ENCODE measurements at places on chromosomes 13 and 19. TPM values are rescaled to one million over a fixed set of nuclear protein-coding genes. Genes with fewer than 3 reads are reported as not detected.

Gene SPIB
- 0.05 TPM for polyA plus RNA-seq

- H3K36me3 ChIP-seq: no peaks in the 10 kb centered on the region
- H3K4me1 ChIP-seq: no peaks in the 10 kb centered on the region
- no peak for DNase-seq
- H3K27ac ChIP-seq: no peak overlapping the region
Measured at GRCh38 chr13:29688193-29688592, 92.7 kb upstream of the SLC7A1 start.

DNA sequence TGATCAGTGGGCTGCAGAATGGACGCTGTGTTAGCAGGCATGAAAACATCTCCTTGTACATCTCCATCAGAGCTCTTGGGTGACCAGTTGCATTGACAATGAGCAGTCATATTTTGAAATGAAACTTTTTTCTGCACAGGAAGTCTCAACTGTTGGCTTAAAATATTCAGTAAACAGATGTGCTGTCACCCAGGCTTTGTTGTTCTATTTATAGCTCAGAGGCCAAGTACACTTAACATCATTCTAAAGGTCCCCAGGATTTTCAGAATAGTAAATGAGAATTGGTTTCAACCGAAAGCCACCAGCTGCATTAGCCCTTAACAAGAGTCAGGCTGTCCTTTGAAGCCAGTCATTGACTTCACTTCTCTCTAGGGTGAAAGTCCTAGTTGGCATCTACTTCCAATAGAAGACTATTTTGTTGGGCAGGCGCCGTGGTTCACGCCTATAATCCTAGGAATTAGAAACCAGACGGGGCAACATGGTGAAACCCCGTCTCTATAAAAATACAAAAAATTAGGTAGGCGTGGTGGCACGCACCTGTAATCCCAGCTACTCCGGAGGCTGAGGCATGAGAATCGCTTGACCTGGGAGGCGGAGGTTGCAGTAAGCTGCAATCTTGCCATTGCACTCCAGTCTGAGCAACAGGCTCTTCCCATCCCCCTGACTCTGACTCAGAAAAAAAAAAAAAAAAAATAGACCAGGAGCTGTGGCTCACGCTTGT lies 7.9 kb upstream of the PDE4A start:
- H3K27me3 ChIP-seq: peaks cover 2% of the 10 kb centered on the region
- H3K27ac ChIP-seq: no peak overlapping the region
- H3K4me3 ChIP-seq: no peak overlapping the region
- H3K4me1 ChIP-seq: peaks cover 13% of the 10 kb centered on the region
- no peak for DNase-seq
- no peaks in the 10 kb centered on the region for H3K36me3 ChIP-seq

Gene PSG11
- polyA plus RNA-seq: not detected

- H3K4me3 ChIP-seq: no peak overlapping the region
- H3K27ac ChIP-seq: no peak overlapping the region
- no peaks in the 10 kb centered on the region for H3K36me3 ChIP-seq
- DNase-seq: no peak
- no peaks in the 10 kb centered on the region for H3K27me3 ChIP-seq
Measured at GRCh38 chr13:66780814-66781213, 449.3 kb downstream of the PCDH9 start.

DNA sequence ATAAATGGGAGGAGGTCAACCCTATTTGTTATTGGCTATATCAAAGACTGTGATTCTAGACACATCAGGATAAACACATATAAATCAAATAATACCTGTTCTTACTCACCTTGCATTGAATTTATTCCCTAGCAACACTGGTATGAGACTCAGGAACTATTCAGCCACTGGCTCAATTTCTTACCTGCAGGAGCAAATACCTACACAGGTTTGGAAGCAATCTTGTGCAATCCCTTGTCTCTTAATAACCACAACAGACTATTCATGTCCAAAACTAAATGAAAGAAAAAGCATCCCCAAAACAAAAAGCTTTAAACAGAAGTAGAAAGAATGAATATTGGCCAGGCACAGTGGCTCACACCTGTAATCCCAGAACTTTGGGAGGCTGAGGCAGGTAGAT lies 55.5 kb downstream of the TBC1D4 start:
- peaks cover 57% of the 10 kb centered on the region for H3K4me1 ChIP-seq
- no peaks in the 10 kb centered on the region for H3K27me3 ChIP-seq
- no peak for DNase-seq
- no peak overlapping the region for H3K27ac ChIP-seq

- H3K27ac ChIP-seq: no peak overlapping the region
- H3K4me1 ChIP-seq: no peaks in the 10 kb centered on the region
- no peaks in the 10 kb centered on the region for H3K27me3 ChIP-seq
- H3K4me3 ChIP-seq: no peak overlapping the region
- H3K36me3 ChIP-seq: no peaks in the 10 kb centered on the region
- no peak for DNase-seq
Measured at GRCh38 chr13:80850771-80851170, 509.8 kb upstream of the SPRY2 start.

Gene CYP4F11
- polyA plus RNA-seq: 0.08 TPM

GRCh38 chr19:54096617-54097106 lies 3.9 kb downstream of the OSCAR start:
- H3K27ac ChIP-seq: no peak overlapping the region
- no peaks in the 10 kb centered on the region for H3K36me3 ChIP-seq
- no peak for DNase-seq
- H3K4me3 ChIP-seq: peak overlapping the region; percentile 18
- H3K4me1 ChIP-seq: no peaks in the 10 kb centered on the region

GRCh38 chr19:43936188-43936587 lies 1.1 kb upstream of the ZNF45 start:
- no peak overlapping the region for H3K27ac ChIP-seq
- peaks cover 14% of the 10 kb centered on the region for H3K4me1 ChIP-seq
- DNase-seq: no peak

Gene GARIN5A
- polyA plus RNA-seq: 1.3 TPM

DNA sequence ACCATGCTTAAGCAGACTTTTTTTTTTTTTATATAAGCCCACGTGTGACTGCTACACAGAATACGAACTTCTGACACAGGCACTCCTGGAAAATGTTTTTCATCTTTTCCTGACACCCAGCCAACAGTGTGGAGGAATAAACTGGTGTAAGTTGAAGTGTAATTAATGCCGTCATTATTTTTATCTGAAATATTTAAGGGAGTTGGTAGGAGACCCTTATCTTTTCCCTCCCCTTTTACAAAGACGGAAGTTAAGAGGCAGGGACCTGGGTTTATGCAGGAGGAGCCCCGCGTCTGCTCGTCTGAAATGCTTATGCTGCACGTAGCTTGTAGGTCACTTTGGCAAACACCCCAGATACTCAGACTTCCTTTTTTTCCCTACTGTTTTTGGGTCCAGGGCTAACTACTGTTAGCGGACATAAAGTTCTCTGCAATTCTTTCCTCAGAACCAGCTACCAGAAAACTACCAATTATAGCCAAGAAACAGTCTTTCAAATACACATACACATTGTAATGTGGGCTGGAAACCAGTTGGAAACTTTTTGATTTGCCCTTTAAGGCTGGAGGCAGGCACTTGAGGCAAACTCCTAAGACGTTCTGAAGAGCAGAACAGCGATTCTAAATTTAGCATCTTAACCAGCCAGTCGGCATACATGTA lies 50.8 kb downstream of the EFNB2 start:
- no peak for DNase-seq
- H3K4me3 ChIP-seq: peak overlapping the region; percentile 44
- peaks cover 21% of the 10 kb centered on the region for H3K4me1 ChIP-seq
- H3K36me3 ChIP-seq: no peaks in the 10 kb centered on the region
- no peaks in the 10 kb centered on the region for H3K27me3 ChIP-seq

GRCh38 chr13:38900188-38900587 lies 90.4 kb downstream of the STOML3 start:
- H3K36me3 ChIP-seq: no peaks in the 10 kb centered on the region
- H3K4me3 ChIP-seq: no peak overlapping the region
- no peak for DNase-seq
- H3K27me3 ChIP-seq: no peaks in the 10 kb centered on the region
- no peak overlapping the region for H3K27ac ChIP-seq

DNA sequence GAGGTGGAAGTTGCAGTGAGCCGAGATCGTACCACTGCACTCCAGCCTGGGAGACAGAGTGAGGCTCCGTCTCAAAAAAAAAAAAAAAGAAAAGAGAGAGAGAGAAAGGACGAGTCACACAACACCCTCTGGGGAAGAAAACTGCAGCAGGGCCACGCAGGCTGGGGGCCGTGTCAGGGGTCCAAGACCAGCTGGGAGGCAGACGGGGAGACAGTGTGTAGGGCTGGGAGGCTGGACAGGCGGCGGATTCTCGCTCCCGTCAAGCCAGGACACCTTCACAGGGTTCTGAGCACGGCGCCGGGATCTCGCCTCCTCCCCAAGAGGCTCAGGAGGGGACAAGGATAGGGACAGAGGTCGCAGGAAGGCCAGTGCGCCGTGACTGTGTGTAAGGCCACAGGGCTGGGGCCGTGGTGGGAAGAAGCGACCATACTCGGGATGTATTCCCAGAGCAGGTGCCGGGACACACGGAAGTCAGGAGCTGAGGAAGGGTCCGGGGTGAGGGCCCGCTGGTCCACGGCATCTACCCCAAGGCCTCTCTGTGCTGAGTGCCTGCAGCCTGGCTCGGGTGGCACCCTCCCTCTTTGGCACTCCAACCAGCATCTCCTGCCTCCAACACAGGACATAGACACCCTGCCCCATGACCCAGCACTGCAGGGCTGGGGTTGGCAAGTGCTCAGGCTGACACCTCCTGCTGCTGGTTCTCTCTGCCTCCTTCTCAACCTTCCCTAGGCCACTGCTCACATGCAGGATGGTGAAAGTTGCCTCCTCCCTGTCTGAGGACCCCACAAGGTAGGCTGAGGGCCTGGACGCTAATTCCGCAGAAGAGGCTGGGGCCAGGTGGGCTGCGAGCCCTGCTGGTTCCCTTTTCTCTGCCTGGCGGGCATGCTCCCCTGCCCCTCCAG lies 21.2 kb downstream of the ZNF787 start:
- no peak overlapping the region for H3K4me3 ChIP-seq
- DNase-seq: no peak
- peaks cover 3% of the 10 kb centered on the region for H3K4me1 ChIP-seq
- no peak overlapping the region for H3K27ac ChIP-seq
- H3K27me3 ChIP-seq: no peaks in the 10 kb centered on the region

Gene IQCN
- 0.57 TPM for polyA plus RNA-seq

- no peak overlapping the region for H3K27ac ChIP-seq
- no peaks in the 10 kb centered on the region for H3K36me3 ChIP-seq
- H3K4me1 ChIP-seq: no peaks in the 10 kb centered on the region
- no peak for DNase-seq
- no peak overlapping the region for H3K4me3 ChIP-seq
Measured at GRCh38 chr13:39612023-39612637, 9.1 kb upstream of the LHFPL6 start.

Gene CD209
- 0.11 TPM for polyA plus RNA-seq

- H3K4me3 ChIP-seq: no peak overlapping the region
- H3K4me1 ChIP-seq: no peaks in the 10 kb centered on the region
- no peaks in the 10 kb centered on the region for H3K36me3 ChIP-seq
- DNase-seq: no peak
- H3K27ac ChIP-seq: no peak overlapping the region
- H3K27me3 ChIP-seq: no peaks in the 10 kb centered on the region
Measured at GRCh38 chr19:39277598-39277997, 9.4 kb downstream of the IFNL2 start.

Gene RPL18A
- 2,246 TPM for polyA plus RNA-seq

DNA sequence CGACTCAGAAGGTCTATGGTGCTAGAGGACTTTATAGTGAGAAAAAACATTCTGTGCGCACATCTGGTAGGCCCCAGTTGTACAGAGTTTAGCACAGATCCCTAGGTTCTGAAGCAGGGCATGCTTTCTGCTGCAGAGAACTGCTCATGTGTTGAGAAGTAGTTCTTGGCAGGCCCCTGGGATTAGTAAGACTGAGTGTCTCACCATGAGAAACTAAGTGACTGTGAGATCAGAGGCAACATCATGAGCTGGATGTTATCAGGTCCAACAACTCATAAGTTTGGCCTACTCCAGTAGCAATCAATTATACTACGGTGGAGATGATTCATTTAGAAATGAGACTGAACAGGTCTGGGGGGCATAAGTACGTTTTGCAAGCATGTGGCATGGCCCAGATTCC lies 507.4 kb upstream of the KLF12 start:
- H3K27me3 ChIP-seq: no peaks in the 10 kb centered on the region
- no peaks in the 10 kb centered on the region for H3K4me1 ChIP-seq
- no peak for DNase-seq
- H3K4me3 ChIP-seq: no peak overlapping the region

Gene ZNF45
- polyA plus RNA-seq: 2.3 TPM

Gene IRGC
- not detected for polyA plus RNA-seq

- no peaks in the 10 kb centered on the region for H3K27me3 ChIP-seq
- H3K27ac ChIP-seq: no peak overlapping the region
- no peaks in the 10 kb centered on the region for H3K4me1 ChIP-seq
- H3K4me3 ChIP-seq: no peak overlapping the region
- H3K36me3 ChIP-seq: no peaks in the 10 kb centered on the region
Measured at GRCh38 chr13:90413548-90413947, 933.9 kb upstream of the MIR17HG start.

Gene TLE5
- polyA plus RNA-seq: 450 TPM

DNA sequence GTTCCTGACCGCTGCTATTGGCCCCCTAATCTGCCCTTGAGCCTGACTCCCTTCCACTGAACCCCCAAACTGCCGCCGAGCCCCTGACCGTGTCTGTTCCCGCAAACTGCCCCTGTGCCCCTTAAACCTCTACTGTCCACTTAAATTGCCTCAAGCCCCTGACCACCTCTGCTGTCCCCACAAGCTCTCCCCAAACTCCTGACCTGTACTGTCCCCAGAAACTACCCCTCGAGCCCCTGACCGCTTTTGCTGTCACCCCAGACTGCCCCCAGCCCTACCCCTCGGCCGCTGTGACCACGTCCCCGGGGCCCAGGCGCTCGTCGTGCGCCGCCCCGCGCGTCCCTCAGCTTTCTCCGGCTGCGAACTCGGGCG lies 382 bp downstream of the ZNF77 start:
- H3K4me1 ChIP-seq: peaks cover 11% of the 10 kb centered on the region
- H3K36me3 ChIP-seq: peaks cover 5% of the 10 kb centered on the region
- peak overlapping the region; percentile 80 for H3K4me3 ChIP-seq
- no peaks in the 10 kb centered on the region for H3K27me3 ChIP-seq
- DNase-seq: no peak

Gene SGCG
- 39.9 TPM for polyA plus RNA-seq

GRCh38 chr13:45040622-45041021 lies 51.3 kb downstream of the GPALPP1 start:
- H3K27me3 ChIP-seq: no peaks in the 10 kb centered on the region
- H3K27ac ChIP-seq: no peak overlapping the region
- H3K4me3 ChIP-seq: no peak overlapping the region
- H3K4me1 ChIP-seq: no peaks in the 10 kb centered on the region
- H3K36me3 ChIP-seq: no peaks in the 10 kb centered on the region
